ENCODE measurements at places on chromosomes 7 and 10.
A peak's percentile ranks its signal among the peaks of the same experiment; 100 is the strongest.

DNA sequence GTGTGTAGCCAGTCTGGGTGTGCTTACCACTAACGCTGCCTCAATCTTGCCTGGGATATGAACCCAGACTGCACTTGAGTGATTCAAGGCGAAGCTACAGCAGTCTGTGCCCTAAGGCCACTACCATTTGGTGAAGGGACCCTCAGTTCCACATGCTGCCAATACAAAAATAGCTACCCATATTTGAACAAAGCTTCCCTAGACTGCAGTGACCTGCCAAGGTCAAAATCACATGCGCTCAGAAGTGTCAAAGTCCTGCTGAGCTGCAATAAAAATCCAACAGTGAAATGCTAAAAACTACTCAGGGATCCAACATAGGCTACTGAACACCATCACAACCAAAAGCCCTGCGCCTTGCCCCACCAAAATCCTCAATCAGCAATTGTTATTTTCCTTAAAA is 472.3 kb upstream of the VSTM2A start:
- no peak for DNase-seq

GRCh38 chr7:152617056-152617455 is 58.9 kb downstream of the XRCC2 start:
- DNase-seq: no peak

GRCh38 chr7:131829947-131830558 is 273.6 kb upstream of the PODXL start:
- no peak for DNase-seq

GRCh38 chr7:55363386-55364170 is 1.6 kb upstream of the LANCL2 start:
- no peak for DNase-seq

DNA sequence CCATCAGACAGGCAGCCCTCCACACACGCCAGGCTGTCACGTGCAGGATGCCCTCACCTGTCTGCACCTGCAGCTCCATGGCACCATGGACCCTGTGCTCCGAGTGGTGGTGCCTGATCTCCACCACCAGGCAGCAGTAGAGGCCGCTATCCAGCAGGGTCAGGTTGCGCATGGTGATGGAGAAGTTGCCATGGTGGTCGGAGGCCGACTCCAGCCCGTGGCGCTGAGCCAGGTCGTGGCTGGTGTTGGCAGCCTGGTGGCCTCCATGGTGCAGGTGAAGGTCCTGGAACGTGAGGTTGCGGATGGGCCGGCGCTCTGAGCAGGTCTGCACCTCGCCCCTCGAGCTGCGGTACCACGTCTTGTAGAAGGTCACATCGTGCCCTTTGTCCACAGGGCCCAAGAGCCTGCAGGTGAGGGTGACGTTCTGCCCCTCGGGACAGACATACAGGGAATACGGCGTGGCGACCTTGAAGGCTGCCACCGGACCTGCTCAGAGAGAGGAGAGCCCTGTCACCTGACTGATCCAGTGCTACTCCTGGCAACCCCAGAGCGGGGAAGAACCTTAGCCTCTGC is 11.7 kb downstream of the VSIR start:
- DNase-seq: no peak

- no peak for DNase-seq
These were observed 111.8 kb downstream of the HPSE2 start for GRCh38 chr10:99123851-99124250.

GRCh38 chr7:47407136-47407535 is 174.8 kb downstream of the TNS3 start:
- peak; percentile 55 for DNase-seq

DNA sequence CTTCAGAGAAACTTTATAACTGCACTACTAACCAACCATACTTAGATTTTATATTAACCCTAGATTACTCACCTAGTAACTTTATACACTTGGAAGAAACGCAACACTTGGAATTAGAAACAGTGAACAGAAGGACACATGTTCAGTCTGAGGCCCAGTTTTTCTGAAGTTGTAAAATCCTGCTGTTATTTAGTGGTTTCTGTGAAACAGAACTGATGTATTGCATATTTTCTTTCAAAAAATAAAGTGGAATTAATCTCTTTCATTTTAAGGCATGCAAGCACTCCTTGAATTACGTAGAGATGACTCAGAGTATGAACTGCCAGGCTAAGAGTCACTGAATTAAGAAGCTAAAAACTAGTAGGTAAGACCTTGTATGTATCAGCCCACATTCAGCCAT is 215.8 kb downstream of the SKAP2 start:
- no peak for DNase-seq

- no peak for DNase-seq
These were observed 123.6 kb downstream of the CLEC2L start for GRCh38 chr7:139647085-139647484.

All from mesenteric fat pad (tissue), 1 donor.